ENCODE measurements at places on chromosomes 16 and 17.

GRCh38 chr17:36661047-36661666, 59.8 kb downstream of the MRM1 start:
- DNase-seq = no peak

DNA sequence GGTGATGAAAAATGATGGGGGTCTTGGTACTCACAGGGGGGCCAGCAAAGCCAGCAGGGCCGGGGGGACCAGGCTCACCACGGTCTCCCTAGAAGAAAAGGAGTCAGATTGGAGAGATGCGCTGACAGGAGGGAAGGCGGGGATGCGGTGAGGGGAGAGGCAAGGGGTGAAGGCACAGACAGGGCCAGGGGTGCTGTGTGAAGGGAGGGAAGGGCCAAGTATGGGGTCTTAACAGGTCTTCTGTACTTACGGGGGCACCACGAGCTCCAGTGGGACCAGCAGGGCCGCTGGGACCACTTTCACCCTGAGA, 11.2 kb downstream of the COL1A1 start:
- DNase-seq = no peak

- DNase-seq = peak; percentile 62
These were observed 13.4 kb upstream of the TAC4 start for GRCh38 chr17:49861150-49861884.

GRCh38 chr17:19718041-19718612, 1.7 kb upstream of the SLC47A2 start:
- DNase-seq = no peak

- no peak for DNase-seq
These were observed 391.4 kb upstream of the MAF start for GRCh38 chr16:79991969-79992368.

DNA sequence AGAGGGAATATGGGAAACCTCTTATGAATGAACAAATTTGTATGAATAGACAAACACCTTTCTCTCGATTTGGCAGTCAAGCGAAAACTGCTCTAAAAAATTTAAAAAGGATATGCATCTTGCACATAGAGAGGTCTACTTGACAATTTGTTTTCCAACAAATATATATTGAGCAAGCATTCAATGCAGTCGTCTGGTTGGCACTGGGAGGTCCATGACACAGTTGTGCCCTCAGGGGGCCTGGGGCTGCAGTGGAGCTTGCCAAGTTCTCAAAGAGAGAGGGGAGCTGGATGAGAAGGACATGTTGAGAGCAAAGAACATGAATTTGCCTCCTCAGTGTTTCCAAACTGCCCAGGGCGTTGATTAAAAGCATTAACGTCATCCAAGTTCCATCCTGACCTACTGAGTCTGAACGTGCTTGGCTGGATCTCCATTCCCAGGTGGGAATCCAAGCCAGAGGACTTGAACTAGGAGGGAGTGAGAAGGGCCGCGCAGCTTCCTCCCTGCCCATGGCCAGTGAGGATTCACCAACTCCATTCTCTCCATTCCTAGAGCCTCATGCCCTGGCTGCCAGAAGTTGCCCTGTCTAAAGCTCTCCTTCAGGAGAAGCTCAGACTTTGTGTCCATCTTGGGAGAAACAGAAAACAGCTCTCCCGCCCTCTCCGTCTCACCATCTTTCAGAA, 24.5 kb downstream of the TBX2 start:
- DNase-seq = no peak

DNA sequence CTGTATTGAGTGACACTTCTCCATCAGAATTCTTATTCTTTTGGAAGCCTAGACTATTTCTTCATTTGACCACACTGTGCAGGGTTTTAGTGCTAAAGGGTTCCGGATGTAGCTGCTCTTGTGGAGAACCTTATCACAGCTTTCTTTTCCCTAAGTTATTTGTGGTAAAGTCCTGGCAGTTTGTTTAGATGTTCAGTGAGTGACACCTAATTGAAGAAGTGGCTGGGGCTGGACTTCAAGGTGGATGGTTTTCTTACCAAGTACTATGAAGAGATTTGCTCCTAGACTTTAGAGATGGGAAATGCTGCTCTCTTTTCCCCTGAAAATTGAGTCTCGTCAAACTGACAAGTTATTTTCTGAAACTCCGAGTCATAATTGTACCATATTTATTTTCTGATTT, 144.0 kb upstream of the TBX2 start:
- DNase-seq = no peak

DNA sequence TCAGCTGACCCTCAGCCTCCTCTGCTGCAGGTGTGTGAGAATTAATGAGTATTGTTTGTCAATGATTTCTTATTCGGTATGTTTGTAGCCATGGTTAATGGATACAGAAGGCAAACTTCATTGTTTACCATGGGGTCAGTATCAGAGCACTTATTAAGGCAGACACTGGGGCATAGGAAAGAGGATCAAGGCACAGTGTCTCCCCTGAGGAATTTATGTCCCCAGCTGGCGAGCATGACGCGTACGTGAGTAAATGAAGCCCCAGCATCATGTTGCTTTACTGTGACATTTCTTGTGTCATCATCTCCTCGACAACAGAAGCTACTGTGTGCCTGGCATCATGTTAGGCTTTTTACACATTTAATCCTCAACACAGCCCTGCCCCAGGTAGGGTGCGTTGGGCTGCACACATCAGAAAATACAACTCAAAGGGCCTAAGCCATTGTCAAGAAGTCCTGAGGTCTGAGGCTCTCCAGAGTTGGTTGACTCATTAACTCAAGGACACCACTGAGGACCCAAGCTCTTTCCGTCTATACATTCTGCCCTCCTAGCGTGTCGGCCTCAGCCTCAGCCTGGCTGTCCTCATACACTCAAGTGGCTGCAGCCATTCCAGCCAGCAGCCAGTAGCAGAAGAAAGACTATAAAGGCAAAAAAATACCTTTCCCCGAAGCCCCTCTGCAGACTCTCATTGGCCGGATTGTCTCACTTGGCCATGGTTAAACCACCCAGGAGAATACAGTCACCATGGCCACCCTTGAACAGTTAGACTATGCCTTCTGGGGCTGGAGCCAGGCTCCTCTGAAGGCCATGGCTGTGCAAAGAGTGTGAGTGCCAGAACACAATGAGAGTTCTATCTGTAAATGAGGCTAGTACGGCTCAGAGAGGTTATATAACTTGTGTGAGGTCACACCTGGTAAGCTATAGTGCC, 13.9 kb upstream of the ZCCHC14 start:
- peak; percentile 54 for DNase-seq

DNA sequence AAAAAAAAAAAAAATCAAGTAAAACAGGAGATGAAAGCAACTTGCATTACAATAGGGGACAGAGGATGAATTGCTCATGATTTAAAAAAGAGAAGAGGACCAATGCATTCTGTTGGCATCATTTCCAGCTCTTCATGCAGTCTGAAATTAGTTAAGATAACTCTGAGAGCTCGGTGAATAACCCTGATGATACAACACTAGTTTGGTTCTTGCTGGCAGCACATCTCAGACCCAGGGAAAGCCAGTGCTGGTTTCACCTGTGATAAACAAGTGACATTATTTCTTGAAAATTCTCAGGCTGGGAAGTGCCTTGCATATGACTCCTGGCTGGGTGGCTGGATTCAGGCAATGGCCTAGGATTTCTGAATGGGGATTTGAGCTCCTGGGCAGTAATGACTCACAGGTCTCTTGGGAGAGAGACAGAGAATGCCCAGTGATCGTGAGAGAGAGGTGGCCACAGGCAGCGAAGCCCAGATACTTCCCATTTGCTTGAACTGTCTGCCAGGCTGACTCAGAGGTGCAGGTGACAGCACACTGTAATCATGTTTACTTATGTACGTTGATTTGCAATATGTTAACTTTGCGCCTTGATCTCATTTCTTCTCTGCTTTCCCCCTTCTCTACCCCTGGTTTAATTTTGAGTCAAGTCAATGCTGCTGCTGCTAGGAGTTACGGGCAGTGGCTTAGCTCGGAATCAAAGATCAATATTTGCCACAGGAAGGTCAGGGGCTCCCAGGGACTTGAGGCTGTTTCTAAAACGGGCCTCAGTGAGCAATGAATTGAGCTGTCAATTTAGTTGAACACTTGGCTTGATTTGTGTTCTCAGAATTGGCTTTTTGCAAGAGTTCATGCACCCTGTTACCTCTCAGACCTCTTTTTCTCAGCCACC, 27.1 kb downstream of the ARSG start:
- peak; percentile 25 for DNase-seq

GRCh38 chr17:59330053-59330942, 1.2 kb upstream of the YPEL2 start:
- peak; percentile 90 for DNase-seq

GRCh38 chr17:50661795-50662391, 27.2 kb downstream of the ABCC3 start:
- peak; percentile 74 for DNase-seq

- DNase-seq = no peak
These were observed 15.9 kb downstream of the FCSK start for GRCh38 chr16:70470141-70470926.

GRCh38 chr17:57455063-57455914, 199.0 kb downstream of the MSI2 start:
- no peak for DNase-seq

- DNase-seq = no peak
These were observed 91.5 kb downstream of the NPIPB11 start for GRCh38 chr16:29315046-29315445.

- DNase-seq = peak; percentile 35
These were observed 13.3 kb upstream of the RPL38 start for GRCh38 chr17:74190154-74190553.

GRCh38 chr17:4364622-4365041, 1.8 kb downstream of the UBE2G1 start:
- peak; percentile 21 for DNase-seq

DNA sequence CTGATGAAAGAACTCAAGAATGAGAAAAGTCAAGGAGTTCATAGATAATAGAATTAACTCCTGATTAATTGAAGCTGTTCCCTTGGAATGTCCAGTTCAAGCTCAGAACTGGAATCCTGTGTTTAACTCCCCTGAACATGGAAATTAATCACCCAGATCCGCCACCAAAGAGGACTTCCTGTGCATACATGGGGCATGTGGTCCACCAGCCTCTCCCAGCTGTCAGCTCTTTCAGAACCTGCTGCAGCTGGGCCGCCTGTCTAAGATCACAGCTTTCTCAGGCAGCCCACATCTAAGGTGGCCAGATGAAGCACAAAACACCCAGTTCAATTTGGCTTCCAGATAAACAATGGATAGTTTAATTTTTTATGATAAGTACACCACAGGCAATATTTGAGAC, 203.7 kb upstream of the COX10 start:
- no peak for DNase-seq

DNA sequence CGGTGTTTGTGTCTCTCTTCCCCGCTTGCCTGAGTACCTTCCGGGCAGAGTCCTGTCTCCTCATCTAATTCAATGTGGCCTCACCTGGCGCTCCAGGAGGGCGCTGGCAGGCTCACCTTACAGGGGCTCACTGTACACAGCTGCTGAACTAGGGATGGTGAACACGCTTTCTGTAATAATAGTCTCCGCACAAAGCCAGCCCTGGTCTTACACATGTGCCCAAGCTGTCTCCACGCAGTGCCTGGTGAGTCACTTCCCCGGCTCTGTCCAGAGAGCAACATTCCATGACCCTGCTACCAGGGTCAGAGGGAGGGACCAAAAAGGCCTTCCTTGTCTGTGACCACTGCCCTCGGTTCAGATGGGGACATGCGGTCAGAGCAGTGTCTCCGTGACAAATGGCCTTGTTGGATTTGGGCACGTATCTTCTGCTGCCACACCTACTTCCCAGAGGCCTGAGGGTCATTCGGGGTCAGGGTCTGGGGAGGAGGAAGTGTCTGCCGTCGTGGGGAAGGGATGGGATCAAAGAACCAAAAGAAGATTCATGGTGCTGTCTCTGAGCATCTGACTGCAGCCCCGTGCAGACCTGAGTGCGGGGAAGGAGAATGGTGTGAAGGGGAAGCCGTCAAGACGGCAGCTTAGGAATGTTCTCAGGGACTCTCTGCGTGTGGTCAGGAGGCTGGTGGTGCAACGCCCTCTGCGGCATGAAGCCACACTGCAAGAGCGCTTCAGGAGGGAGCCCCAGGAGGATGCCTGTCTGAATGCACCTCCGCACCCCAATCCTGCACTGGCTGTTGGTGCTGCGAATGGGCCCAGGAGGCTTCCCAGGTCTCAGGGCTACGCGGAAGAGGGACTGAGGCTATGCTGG, 68.8 kb downstream of the IL21R start:
- DNase-seq = no peak

DNA sequence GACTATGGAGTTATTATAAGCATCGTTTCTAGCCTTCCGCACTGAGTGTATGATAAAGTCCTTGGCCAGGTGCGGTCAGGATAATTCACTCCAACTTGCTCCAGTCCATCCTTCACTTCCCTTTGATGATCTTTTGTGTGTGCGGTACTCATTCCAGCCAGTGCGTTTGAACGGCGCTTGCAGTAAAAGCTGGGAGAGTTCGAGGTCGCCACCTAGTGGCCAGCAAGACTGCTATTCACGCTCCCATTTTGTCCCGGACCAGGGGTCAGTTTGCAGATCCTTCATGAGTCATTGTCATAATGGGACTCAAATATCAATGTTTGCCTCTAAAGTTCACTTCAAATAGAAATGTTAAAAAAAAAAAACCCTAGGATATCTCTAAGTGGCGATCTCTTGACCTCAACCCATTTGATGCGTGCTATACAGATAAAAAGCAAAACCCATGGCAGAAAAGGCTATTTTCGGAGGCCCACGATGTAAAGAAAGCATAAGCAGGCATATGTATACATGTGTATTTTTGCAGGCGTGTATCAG, 417.1 kb downstream of the TMEM114 start:
- peak; percentile 74 for DNase-seq

- DNase-seq = no peak
These were observed 37.4 kb upstream of the LONP2 start for GRCh38 chr16:48206594-48207242.

DNA sequence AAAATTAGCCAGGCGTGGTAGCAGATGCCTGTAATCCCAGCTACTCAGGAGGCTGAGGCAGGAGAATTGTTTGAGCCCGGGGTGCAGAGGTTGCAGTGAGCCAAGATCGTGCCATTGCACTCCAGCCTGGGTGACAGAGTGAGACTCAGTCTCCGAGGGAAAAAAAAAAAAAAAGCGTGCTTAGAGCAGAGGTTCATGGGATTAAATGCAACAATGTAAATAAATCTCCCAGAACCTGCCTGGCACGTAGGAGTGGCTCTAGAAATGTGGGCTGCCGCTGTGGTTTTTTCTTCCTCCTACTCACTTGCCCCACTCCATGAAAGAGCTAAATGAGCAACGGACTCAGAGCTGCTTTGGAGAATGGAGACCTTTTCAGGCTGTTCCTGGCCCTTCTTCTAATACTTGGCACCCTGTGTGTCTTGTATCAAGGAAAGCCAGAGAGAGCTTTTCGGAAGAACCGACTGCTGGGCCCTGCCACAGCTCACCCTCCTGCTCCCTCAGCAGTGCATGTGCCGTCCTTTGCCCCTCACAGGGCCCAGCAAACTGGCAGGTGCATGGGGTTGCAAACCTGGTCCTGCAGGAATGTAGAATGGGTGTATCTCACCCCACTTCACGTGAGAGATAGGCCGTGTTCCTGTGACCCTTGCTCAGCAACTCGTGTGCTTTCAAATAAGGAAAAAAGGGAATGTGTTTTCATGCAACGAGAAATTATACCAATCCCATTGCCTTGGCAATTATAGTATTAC, 52.0 kb downstream of the LDHD start:
- no peak for DNase-seq

GRCh38 chr17:44552361-44552760, 4.9 kb upstream of the FZD2 start:
- no peak for DNase-seq

- no peak for DNase-seq
These were observed 228.1 kb upstream of the TNRC6C start for GRCh38 chr17:77730376-77730775.

- no peak for DNase-seq
These were observed 14.1 kb upstream of the NUDT16L1 start for GRCh38 chr16:4679156-4679849.

GRCh38 chr17:40866838-40867237, at the start of gene KRT12:
Gene KRT12 (minus strand): TSS chr17:40867223. CDS start chr17:40867186, 37 bp downstream.
- no peak for DNase-seq

Measured in body of pancreas (tissue), 4 donors.